NCI-H2081 (cell line): ENCODE measurements at places on chromosomes 12 and 14.

DNA sequence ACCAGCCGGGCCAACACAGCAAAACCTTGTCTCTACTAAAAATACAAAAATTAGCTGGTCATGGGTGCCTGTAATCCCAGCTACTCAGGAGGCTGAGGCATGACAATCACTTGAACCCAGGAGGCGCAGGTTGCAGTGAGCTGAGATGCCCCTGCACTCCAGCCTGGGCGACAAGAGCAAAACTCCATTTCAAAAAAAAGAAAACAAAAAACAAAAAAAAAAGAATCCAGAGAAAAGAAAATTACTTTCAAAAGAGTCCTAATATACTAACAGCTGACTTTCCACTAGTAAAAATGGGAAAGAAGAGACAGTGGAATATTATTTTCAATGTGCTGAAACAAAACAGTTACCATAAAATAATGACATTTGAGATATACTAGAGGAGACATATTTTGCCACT lies 8.3 kb upstream of the INSM2 start:
- DNase-seq = no peak

DNA sequence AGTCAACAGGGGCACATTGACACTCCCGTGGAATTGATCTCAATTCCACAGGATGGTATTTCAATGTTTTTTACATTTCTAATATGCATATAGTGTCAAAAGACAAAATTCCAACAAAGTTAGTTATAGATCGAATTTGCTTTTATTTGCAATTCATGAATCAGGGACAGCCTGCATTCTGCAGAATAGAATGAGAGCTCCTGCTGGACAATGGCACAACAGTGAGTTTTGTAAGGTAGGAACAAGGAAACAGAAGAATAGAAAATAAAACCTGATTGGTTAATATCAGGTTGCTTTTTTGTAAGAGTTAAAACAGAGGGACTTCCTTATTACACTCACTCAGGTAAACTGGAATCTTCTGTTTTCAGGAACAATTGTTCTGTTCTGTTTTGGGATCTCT lies 32.8 kb upstream of the NEDD1 start:
- DNase-seq = no peak

- peak; percentile 52 for DNase-seq
Measured at GRCh38 chr14:66070542-66071319, 415.4 kb upstream of the CCDC196 start.

- DNase-seq = peak; percentile 56
Measured at GRCh38 chr12:97148941-97149559, 242.0 kb downstream of the NEDD1 start.

GRCh38 chr14:101823511-101824120 lies 62.1 kb downstream of the PPP2R5C start:
- no peak for DNase-seq

DNA sequence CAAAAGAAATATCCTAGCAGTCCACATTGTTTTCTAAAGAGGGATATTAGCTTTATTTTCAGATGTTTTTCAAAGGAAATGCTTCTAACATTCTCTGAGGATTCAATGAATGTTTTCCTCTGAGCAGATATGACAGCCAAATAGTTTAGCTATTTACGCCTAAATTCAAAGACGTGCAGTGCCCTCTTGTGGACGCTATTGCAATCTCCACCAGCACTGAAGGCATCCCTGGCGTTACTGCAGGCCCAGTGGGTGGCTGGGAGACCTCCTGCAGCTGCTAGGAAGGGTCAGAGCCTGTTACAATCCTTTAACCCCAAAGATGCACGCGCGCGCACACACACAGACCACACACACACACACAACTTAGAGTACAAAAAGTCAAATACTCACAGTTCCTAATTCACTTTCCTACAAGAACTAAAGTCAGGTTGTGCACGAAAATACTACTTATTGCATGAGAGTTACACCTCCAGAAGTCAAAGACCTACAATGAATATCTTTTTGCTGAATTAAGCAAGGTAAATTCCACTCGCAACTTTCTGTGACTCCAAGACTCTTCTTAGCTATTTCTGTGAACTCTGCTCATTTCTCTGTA lies 589.3 kb upstream of the TMEM132C start:
- DNase-seq = peak; percentile 79

DNA sequence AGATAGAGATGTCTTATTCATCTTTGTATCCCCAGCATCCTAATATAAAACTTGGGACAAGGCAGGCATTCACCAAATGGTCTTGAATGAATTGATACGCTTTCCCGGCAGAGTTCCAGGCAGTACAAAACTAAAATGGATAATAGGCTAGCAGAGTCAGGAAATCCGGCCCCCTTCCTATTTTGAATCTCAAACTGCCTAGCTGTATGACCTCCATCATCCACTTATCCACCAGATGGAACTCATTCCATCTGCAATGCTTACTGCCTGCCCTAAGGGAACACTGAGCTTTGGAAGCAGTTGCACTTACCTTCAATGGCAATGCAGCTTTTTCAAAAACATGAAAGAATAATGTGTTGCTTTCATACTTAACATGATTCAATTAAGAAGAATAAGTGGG lies 43.4 kb downstream of the BDKRB1 start:
- DNase-seq = no peak
